ENCODE measurements at places on chromosomes 7 and 10.

GRCh38 chr7:140192620-140193019 is 15.8 kb upstream of the KDM7A start:
- no peaks in the 10 kb centered on the region for H3K4me1 ChIP-seq
- H3K4me3 ChIP-seq = no peak overlapping the region
- no peaks in the 10 kb centered on the region for H3K27me3 ChIP-seq
- DNase-seq = no peak
- no peaks in the 10 kb centered on the region for H3K36me3 ChIP-seq

GRCh38 chr7:78412216-78412858 is 613.8 kb downstream of the PHTF2 start:
- no peak overlapping the region for H3K4me3 ChIP-seq
- H3K27me3 ChIP-seq = no peaks in the 10 kb centered on the region
- no peaks in the 10 kb centered on the region for H3K4me1 ChIP-seq
- H3K27ac ChIP-seq = no peak overlapping the region

- DNase-seq = no peak
- H3K4me1 ChIP-seq = no peaks in the 10 kb centered on the region
- H3K36me3 ChIP-seq = no peaks in the 10 kb centered on the region
- no peaks in the 10 kb centered on the region for H3K27me3 ChIP-seq
- no peak overlapping the region for H3K4me3 ChIP-seq
Measured at GRCh38 chr7:94620703-94621118, 35.2 kb downstream of the SGCE start.

GRCh38 chr10:89075631-89076030 is 85.0 kb downstream of the FAS start:
- no peaks in the 10 kb centered on the region for H3K27me3 ChIP-seq
- H3K36me3 ChIP-seq = no peaks in the 10 kb centered on the region
- DNase-seq = no peak
- no peak overlapping the region for H3K27ac ChIP-seq

DNA sequence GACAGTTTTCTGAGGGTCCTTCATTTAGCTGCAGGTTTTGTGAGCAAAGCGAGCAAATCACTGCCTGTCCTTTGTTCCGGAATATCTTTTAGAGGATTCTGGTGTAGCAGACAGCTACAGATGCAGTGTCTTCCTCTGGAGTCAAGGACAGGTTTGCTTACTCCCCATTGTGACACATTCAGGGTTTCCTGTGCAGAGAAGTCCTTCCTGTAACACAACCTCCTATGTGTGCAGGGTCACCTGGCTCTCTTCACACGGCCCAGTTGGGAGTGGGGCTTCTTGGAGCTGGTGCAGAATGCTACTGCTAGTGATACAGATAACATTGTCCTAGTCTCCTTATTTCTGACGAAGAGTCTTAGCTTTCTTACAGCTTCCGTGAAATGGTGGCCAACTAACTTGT is 47.9 kb downstream of the RBM33 start:
- H3K4me3 ChIP-seq = no peak overlapping the region
- DNase-seq = no peak
- peaks cover 7% of the 10 kb centered on the region for H3K4me1 ChIP-seq
- H3K27me3 ChIP-seq = no peaks in the 10 kb centered on the region
- no peak overlapping the region for H3K27ac ChIP-seq

DNA sequence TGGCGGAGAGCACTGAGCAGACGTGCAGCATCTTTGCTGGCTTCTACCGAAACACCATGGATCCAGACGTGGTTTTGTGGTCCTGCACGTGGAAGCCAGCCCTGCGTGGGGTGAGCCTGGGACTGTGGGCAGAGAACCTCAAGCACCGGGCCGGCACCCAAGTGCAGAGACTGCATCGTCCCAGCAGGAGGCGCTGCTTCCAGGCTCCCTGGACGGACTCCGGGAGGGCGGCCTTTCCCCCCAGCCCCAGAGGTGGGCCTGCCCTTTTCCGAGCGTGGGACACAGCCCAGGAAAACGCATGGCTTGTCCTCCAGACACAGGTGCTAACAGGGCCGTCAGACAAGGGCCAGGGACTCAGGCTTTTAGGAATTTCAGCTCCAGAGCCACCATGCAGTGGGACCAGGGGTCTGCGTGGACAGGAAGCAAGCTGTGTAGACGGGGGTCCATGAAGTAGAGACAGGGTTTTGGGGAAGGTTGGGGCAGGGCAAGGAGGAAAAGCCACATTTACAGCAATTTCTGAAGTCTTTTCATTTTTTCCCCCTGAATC is 303.9 kb downstream of the WDR37 start:
- no peaks in the 10 kb centered on the region for H3K27me3 ChIP-seq
- H3K4me1 ChIP-seq = peaks cover 5% of the 10 kb centered on the region
- DNase-seq = no peak
- H3K4me3 ChIP-seq = no peak overlapping the region

- no peak overlapping the region for H3K4me3 ChIP-seq
- H3K27ac ChIP-seq = no peak overlapping the region
- H3K36me3 ChIP-seq = no peaks in the 10 kb centered on the region
- no peaks in the 10 kb centered on the region for H3K4me1 ChIP-seq
Measured at GRCh38 chr10:55369670-55370420, 568.8 kb upstream of the PCDH15 start.

DNA sequence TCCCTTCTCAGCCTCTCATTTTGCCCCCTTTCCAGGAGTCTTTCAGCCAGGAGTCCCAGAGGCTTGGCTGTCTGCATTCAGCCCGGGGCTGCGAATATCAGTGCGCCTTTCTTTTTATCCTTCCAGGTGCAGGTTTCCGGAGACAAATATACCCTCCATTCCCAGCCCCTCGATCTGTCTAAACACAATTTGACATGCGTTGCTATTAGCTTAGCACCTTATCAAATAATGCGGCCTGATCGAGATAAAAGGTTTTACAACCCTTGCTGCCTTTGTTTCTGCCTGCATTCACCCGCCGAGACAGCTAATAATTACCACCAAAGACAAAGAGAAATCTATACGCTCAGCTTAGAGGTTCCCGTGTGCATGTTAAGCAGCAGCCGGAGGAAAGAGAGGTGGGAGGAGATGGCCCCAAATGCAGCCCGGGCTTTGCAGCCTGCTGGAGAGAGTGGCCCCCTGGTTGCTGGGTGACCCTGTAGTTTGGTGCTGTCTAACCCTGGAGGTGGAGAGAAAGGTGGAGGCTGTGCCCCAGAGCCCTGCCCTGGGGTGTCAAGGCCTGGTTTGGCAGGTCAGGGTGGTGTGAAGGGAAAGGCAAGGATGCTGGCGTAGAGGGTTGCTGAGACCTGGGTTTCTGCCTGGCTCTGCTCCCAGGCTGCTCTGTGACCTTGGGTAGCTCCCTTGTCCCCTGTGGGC is 185.3 kb downstream of the RPS24 start:
- no peak overlapping the region for H3K4me3 ChIP-seq
- no peak overlapping the region for H3K27ac ChIP-seq

- H3K36me3 ChIP-seq = no peaks in the 10 kb centered on the region
- H3K27me3 ChIP-seq = no peaks in the 10 kb centered on the region
- H3K4me3 ChIP-seq = no peak overlapping the region
- no peaks in the 10 kb centered on the region for H3K4me1 ChIP-seq
- no peak overlapping the region for H3K27ac ChIP-seq
Measured at GRCh38 chr7:133709036-133709880, 417.9 kb upstream of the LRGUK start.

- H3K27ac ChIP-seq = no peak overlapping the region
- no peaks in the 10 kb centered on the region for H3K4me1 ChIP-seq
- no peak for DNase-seq
- H3K27me3 ChIP-seq = no peaks in the 10 kb centered on the region
- H3K36me3 ChIP-seq = no peaks in the 10 kb centered on the region
Measured at GRCh38 chr7:14021069-14021468, 31.6 kb upstream of the ETV1 start.

- peak overlapping the region; percentile 91 for H3K27ac ChIP-seq
- no peaks in the 10 kb centered on the region for H3K36me3 ChIP-seq
- H3K4me1 ChIP-seq = peaks cover 14% of the 10 kb centered on the region
- H3K4me3 ChIP-seq = no peak overlapping the region
- H3K27me3 ChIP-seq = no peaks in the 10 kb centered on the region
Measured at GRCh38 chr10:17206210-17206709, 4.8 kb upstream of the TRDMT1 start.

DNA sequence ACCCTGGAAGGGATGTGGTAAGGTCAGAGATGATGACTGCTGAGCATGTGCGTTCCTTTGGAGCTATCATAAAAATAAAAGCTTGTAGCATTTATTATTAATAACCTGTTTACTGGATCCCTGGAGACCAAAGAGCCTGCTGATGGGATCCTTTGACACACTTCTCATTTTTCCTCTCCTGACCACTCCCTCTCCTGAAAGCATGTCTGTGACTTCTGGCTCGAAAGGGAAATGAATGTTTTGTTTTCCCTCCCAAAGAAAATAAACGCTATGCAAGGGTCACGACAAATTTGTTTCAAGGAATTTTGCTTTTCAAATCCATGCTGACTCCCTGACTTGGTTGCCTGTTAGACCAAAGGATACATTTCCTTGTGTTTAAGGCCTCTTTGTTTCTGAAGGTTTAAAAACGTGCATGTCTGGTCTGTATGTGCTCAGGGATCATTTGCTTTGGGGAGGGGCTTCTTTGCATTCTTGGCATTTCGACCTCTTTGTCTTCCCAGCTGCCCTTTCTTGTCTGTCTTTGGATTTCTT is 185.1 kb upstream of the AGK start:
- no peaks in the 10 kb centered on the region for H3K27me3 ChIP-seq
- H3K4me3 ChIP-seq = no peak overlapping the region
- H3K36me3 ChIP-seq = no peaks in the 10 kb centered on the region

DNA sequence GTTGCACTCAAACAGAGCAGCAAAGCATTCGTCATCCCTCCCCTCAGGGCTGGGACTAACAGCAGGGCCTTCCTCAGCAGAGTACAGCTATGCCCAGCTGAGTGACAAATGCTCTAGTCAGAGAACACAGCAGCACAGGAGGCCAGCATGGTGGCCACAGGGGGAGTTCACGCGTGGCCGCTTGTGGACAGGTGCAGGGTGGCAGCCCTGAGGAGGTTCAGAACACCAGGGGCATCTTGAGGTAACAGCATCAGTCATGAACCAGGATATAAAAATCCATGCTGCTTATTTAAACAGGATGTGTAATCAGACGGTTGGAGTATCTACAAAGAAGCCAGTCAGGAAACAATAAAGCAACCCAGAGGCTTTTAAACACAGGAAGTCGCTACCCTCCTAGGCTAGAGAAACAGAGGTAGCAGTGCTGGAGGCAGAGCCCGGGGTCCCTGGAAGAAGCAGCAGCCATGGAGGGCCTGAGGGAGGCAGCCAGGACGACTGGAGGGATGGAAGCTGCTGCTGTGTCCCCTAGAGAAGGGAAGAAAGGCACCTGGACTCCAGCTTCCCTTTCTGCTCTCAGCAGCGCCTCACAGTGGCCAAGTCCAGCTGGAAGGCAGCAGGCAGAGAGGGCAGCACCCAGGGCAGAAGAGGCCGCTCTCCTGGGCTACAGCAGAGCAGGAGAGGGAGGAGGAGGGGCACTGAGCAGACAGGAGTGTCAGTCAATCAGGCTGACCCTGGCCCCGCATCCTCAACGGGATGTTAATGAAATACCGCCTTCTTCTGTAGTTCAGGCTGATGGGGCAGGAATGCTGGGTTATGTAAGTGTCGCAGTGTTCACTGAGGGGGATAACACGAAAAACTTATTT is 70.8 kb upstream of the UCN3 start:
- H3K27me3 ChIP-seq = no peaks in the 10 kb centered on the region
- DNase-seq = peak; percentile 51

DNA sequence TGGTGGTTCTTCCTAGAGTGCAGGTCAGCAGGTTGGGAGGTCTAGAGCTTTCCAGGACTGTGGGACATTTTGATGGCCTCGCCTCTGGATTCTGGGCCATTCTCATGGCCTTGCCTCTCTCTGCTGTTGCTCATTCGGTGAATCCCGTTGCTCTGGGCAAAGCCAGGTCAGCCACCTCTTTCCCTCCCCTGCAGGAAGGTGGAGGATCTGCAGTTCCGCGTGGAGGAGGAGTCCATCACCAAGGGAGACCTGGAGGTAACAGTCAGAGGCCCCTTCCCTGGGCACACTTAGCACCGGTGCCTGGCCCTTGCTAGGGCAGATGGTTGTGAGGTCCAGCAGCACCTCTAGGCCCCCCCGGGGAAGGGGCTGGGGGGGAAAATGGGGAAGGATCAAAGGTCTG is 74.9 kb downstream of the CLIP2 start:
- no peak for DNase-seq
- no peak overlapping the region for H3K4me3 ChIP-seq
- no peaks in the 10 kb centered on the region for H3K36me3 ChIP-seq
- no peaks in the 10 kb centered on the region for H3K27me3 ChIP-seq

- H3K36me3 ChIP-seq = no peaks in the 10 kb centered on the region
- no peak for DNase-seq
- no peak overlapping the region for H3K27ac ChIP-seq
- no peaks in the 10 kb centered on the region for H3K27me3 ChIP-seq
- H3K4me1 ChIP-seq = no peaks in the 10 kb centered on the region
Measured at GRCh38 chr10:108905821-108906220, 1017.5 kb downstream of the XPNPEP1 start.

DNA sequence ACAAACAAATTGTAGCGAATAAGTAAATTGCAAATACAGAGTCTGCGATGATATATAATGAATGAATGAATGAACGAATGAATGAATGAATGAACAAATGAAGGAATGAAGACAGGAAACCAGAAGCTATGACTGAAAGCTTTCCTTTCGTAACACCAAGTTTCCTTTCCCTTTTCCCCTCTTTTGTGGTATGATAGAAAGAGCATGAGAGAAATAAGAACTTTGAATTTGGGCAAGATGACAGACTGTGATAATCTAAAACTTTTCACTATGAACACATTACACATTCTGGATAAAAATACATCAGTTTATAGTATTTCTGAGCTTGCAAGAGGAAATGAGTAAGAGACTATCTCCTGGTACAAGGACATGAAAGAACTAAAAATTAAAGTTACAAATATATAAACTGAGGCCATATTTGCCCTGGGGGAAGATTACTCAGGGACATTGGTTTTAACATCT is 8.4 kb upstream of the UCN3 start:
- H3K4me3 ChIP-seq = no peak overlapping the region
- DNase-seq = no peak
- H3K27ac ChIP-seq = no peak overlapping the region
- no peaks in the 10 kb centered on the region for H3K36me3 ChIP-seq
- no peaks in the 10 kb centered on the region for H3K4me1 ChIP-seq

DNA sequence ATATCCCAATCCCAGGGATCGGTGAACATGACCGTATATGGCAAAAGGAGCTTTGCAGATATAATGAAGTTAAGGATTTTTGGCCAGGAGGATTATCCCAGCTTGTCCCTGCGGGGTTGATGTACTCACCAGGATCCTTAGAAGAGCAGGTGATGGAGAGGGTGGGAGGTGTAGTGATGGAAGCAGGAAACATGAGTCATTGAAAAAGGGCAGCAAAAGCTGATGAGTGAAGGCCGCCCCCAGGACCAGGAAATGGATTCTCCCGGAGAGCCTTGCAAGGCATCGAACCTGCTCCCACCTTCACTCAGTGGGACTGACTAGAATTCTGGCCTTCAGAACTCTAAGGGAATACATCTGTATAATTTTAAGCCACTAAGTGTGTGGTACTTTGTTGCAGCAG is 5.2 kb upstream of the NUPR2 start:
- no peak overlapping the region for H3K27ac ChIP-seq
- no peak for DNase-seq
- H3K36me3 ChIP-seq = no peaks in the 10 kb centered on the region
- H3K4me3 ChIP-seq = no peak overlapping the region
- H3K27me3 ChIP-seq = peaks cover under 1% of the 10 kb centered on the region

Measured in effector memory CD4-positive, alpha-beta T cell (primary cell).